Activated CD8-positive, alpha-beta memory T cell treated with anti-CD3 and anti-CD28 coated beads, Interleukin-2, amount 10 ng/mL, durations not matched to agents 7 days and 5 days (primary cell): ENCODE measurements at places on chromosomes 6 and 20. TPM values are rescaled to one million over a fixed set of nuclear protein-coding genes. Genes with fewer than 3 reads are reported as not detected.

DNA sequence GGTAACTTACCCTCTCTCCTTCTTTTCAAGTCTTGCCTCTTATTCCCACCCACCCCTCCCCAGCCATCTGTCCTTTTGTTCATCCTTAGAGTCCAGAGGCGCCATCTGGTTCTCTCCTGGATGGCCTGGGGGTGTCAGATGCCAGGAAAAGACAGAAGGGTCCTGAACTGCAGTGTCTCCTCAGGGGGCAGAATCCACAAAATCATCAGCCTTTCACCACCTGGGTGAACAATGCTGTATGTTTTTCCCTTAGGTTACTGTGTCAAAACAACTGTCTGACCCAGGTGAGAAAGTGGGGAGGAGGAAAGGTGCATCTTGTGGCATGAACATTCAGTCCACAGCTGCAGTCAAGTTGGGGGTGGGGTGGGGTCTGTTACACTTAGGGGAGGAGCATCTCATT is 47.9 kb upstream of the FYN start:
- DNase-seq: no peak
- H3K36me3 ChIP-seq: peaks cover 2% of the 10 kb centered on the region
- no peaks in the 10 kb centered on the region for H3K27me3 ChIP-seq
- H3K27ac ChIP-seq: no peak overlapping the region

- no peaks in the 10 kb centered on the region for H3K36me3 ChIP-seq
- DNase-seq: no peak
- H3K27ac ChIP-seq: no peak overlapping the region
- H3K4me3 ChIP-seq: no peak overlapping the region
Measured at GRCh38 chr6:46199387-46199786, 28.6 kb upstream of the ENPP5 start.

DNA sequence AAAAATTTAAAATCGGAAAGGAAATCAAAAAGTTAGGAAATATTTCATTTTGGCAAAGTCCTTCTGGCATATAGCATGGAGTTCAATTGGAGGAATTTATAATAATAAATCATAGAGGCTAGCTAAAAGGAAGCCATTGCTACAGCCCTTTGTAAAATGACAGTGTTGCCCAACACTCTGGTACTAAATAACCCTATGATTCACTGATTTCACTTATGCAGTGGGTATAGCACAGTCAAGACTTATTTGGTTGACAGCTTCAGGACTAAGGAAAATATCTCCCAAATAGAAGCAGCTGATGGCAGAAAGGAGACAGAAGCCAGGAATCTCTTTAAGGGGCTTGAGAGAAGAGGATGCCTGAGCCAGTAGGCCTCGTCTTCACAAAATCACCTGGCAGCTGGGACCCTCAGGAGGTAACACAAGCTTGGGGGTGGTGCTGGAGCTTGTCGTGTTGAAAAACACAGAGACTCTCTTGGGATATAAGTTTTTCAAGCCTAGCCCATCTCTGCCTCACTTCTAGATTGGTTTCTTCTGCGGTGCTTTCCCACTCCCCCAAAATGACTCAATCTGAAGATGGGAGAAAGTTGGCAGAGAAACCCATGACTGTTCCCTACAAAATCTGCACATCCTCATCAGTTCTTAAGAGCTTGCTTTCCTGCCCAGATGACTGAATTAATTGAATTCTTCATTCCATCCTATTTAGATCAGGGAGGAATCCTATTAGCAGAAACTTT is 38.4 kb upstream of the EYA4 start:
- H3K27ac ChIP-seq: no peak overlapping the region
- no peak overlapping the region for H3K4me3 ChIP-seq
- no peaks in the 10 kb centered on the region for H3K27me3 ChIP-seq
- DNase-seq: no peak
- no peaks in the 10 kb centered on the region for H3K36me3 ChIP-seq

STX7 gene
- 17.2 TPM for total RNA-seq

GRCh38 chr6:14000901-14001300 is 76.1 kb downstream of the RNF182 start:
- H3K4me1 ChIP-seq: no peaks in the 10 kb centered on the region
- H3K4me3 ChIP-seq: no peak overlapping the region
- DNase-seq: no peak
- H3K36me3 ChIP-seq: no peaks in the 10 kb centered on the region

AGPAT4 gene
- total RNA-seq: 4.1 TPM

GRCh38 chr20:3221398-3222226 is 12.3 kb downstream of the ITPA start:
- DNase-seq: no peak
- H3K4me3 ChIP-seq: no peak overlapping the region
- peaks cover 4% of the 10 kb centered on the region for H3K36me3 ChIP-seq
- peaks cover 11% of the 10 kb centered on the region for H3K4me1 ChIP-seq
- no peak overlapping the region for H3K27ac ChIP-seq
- no peaks in the 10 kb centered on the region for H3K27me3 ChIP-seq

PPP1R14C gene
- not detected for total RNA-seq

IRAK1BP1 gene
- 3.0 TPM for total RNA-seq

GRCh38 chr6:34523441-34524206 is 32.5 kb downstream of the SPDEF start:
- H3K4me1 ChIP-seq: peaks cover 5% of the 10 kb centered on the region
- H3K27me3 ChIP-seq: no peaks in the 10 kb centered on the region
- no peak for DNase-seq
- H3K36me3 ChIP-seq: no peaks in the 10 kb centered on the region
- no peak overlapping the region for H3K4me3 ChIP-seq
- no peak overlapping the region for H3K27ac ChIP-seq

- no peaks in the 10 kb centered on the region for H3K36me3 ChIP-seq
- H3K4me3 ChIP-seq: no peak overlapping the region
- peaks cover 38% of the 10 kb centered on the region for H3K27me3 ChIP-seq
- DNase-seq: no peak
Measured at GRCh38 chr6:30158475-30159040, 2.5 kb downstream of the TRIM10 start.

- no peaks in the 10 kb centered on the region for H3K27me3 ChIP-seq
- H3K4me1 ChIP-seq: no peaks in the 10 kb centered on the region
- no peaks in the 10 kb centered on the region for H3K36me3 ChIP-seq
Measured at GRCh38 chr6:47026679-47027078, 15.5 kb downstream of the ADGRF1 start.

DNA sequence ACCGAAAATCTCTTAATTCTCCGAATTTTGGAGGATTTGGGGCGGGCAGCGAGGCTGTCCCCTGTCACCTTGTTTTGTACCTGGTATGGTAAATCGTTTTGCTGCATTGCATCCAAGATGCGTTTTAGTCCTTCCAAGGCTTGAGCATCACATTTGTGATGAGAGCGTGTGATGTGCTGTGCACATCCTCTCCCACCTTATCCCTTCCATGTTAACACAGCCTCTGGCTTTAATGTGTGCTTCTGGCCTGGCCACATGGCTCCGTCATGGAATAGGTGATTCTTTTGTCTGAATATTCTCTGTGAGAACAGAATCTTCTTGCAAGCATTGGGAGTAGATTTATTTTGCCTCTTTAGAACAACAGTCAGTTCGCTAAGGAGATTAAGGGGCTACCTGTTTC is 763 bp downstream of the TMEM14A start:
- no peaks in the 10 kb centered on the region for H3K27me3 ChIP-seq
- H3K4me3 ChIP-seq: peak overlapping the region; percentile 86
- no peak for DNase-seq
- H3K4me1 ChIP-seq: peaks cover 50% of the 10 kb centered on the region
- peaks cover 12% of the 10 kb centered on the region for H3K36me3 ChIP-seq

GRCh38 chr20:44450281-44450889 is 25.3 kb upstream of the TTPAL start:
- H3K36me3 ChIP-seq: no peaks in the 10 kb centered on the region
- H3K27ac ChIP-seq: no peak overlapping the region
- no peaks in the 10 kb centered on the region for H3K4me1 ChIP-seq

RCAN2 gene
- 3.4 TPM for total RNA-seq

PPP1R16B gene
- 86.5 TPM for total RNA-seq

DNA sequence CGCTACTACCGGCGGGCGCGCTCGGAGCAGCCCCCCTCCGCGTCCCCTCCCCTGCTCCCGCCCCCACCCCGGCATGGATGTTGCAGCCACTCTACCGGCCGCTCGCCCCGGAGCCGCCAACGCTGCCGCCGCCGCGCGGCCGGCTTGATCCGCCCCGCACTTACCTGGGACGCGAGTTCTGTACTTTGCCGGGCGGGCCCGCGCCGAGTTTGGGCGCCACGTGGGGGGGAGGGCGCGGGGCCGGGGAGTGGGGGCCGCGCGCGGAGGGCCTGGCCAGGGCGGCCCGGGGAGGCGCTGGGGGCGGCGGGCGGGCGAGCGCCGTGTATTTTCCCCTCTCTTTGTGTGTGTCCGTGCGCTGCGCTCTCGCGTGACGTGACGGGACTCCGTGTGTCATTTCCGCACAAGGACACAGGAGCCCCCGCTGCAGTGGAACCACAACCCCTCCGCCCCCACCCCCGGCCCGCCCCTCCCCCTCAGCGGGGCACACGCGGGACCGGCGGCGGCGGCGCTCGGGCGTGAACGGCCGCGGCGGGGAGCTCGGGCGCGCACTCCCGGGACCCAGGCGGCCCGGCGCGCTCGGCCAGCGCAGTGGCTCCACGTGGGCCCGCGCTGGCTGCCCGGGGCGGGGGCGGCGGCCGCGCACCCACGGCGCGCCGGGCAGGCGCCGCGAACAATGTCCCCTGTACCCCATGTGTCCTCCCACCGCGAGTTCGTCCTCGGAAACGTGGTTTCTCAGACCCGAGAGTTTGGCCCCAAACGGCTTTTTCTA is at the start of gene BEND3:
Gene BEND3, minus strand, starts transcription at position 590 of the 769 bp plus-strand sequence. CDS start 16,230 bp downstream, outside the sequence.
- H3K4me3 ChIP-seq: peak within 1 kb of the TSS; percentile 70
- H3K27me3 ChIP-seq: peaks cover 18% of the 10 kb centered on the region
- peak within 1 kb of the TSS; percentile 54 for H3K27ac ChIP-seq
- peak; percentile 48 for DNase-seq

DNA sequence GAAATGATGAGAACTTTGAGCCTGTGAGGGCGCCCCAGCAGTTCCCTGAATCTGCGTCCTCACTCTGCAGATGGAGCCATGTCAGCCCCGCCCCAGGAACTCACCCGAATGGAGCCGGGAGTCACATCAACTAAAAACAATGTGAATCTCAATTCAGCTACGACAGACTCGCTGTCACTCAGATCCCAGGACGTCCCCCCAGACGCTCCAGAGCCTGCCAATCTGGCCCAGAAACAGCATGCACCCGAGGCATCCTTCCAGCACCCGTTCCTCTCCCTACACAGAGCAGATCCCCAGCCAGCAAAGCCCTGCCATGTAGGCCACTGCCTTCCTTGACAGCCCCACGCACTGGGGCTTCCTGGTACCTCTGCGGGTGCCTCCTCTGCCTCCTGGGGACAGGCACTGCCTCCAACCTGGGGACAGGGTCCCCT is 248.0 kb downstream of the TTLL2 start:
- DNase-seq: no peak
- no peaks in the 10 kb centered on the region for H3K27me3 ChIP-seq
- no peaks in the 10 kb centered on the region for H3K36me3 ChIP-seq
- no peak overlapping the region for H3K4me3 ChIP-seq

DNA sequence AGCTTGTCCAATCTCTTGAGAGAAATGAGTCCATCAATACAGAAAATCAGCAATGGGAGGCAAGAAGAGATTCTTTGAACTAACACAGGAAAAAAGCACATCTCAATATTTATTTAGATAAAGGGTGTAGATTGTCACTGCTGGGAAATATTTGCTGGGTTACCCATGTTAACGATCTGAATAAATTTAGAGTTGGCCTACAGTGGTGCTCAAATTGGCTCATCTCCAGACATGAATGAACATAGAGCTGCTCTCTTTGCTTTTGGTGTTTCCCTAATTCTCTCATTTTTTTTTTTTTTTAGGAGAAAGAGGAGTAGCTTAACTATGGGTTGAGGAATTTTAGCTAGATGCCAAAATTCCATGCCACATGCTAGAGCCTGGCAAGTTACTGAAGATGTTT is 471.2 kb downstream of the PKHD1 start:
- no peak overlapping the region for H3K4me3 ChIP-seq
- H3K27me3 ChIP-seq: no peaks in the 10 kb centered on the region
- no peaks in the 10 kb centered on the region for H3K36me3 ChIP-seq
- H3K27ac ChIP-seq: no peak overlapping the region
- no peak for DNase-seq
